ENCODE measurements at places on chromosomes 3 and 15. TPM values are rescaled to one million over a fixed set of nuclear protein-coding genes. Genes with fewer than 3 reads are reported as not detected.

The HCLS1 gene
- polyA plus RNA-seq = 394 TPM

The C2CD4A gene
- not detected for polyA plus RNA-seq

DNA sequence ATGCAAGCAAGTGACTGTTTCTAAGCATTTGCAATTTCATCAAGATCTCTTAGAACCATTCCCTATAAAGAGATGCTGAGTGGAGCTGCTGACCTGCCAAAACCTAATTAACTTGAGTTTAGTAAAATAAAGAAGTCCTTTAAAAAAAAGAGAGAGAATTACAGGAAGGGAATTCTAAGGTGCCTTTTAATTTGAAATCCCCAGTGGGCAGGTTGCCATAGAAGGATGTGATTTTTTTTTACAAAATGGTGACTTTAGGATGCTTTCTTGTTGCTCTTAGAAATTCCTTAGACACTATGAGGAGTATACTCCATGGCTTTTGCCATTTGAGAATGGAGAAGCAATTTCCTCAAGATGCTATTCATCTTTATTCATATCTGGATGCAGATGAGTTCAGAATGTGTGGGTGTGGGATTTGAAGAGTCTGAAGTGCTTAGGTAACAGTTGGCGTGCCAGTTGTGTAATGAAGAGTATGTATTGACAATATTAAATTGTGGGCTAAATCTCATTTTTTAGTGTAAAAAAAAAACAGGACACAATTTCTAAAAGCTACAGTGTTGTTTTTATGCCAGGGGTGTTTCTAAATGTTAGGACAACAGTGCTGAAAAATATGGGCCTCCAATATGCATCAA is 13.6 kb downstream of the LRRC3B start:
- no peaks in the 10 kb centered on the region for H3K27me3 ChIP-seq
- no peak overlapping the region for H3K4me3 ChIP-seq
- no peak overlapping the region for H3K27ac ChIP-seq
- H3K4me1 ChIP-seq = no peaks in the 10 kb centered on the region
- no peaks in the 10 kb centered on the region for H3K36me3 ChIP-seq

GRCh38 chr15:49916998-49917397 is 202.0 kb downstream of the ATP8B4 start:
- no peak for DNase-seq
- peak overlapping the region; percentile 26 for H3K27ac ChIP-seq
- peaks cover 2% of the 10 kb centered on the region for H3K4me1 ChIP-seq
- no peaks in the 10 kb centered on the region for H3K27me3 ChIP-seq
